ENCODE measurements at places on chromosomes 3 and 15.

DNA sequence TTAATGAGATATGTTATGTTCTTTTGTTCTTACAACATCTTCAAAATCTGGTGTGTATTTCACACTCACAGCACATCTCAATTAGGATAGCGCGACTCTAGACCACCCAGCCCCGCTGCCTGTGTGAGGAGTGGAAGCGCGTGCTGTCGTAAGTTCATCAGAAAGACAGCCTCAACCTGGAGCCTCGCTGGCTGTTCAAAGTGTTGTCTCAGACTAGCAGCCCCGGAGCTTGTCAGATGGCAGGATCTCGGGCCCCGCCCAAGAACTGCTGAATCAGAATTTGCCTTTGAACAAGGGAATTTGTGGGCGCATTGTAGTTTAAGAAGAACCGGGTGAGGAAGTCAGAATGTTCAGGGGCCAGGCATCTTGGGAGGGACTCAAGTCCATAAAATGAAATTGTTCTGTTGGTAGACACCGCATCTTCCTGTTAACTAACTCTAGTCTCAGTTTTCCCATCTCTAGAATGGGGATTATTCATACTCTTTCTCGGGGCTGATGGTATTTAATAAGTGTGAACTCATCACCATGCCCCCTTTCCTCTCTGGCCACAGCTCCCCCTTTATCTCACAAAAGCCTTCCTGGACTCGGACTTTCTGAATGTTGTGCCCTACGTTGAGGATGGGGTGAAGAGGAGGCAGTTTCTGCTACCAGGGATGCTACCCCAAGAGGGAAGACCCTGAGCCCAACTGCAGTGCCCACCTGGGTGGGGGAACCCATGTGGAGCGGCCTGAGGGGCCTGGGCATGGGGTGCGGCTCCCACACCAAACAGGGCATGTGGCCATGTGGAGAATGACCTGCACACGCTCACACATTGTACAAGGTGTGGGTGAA lies 40.4 kb downstream of the BHLHE40 start:
- no peak for DNase-seq

DNA sequence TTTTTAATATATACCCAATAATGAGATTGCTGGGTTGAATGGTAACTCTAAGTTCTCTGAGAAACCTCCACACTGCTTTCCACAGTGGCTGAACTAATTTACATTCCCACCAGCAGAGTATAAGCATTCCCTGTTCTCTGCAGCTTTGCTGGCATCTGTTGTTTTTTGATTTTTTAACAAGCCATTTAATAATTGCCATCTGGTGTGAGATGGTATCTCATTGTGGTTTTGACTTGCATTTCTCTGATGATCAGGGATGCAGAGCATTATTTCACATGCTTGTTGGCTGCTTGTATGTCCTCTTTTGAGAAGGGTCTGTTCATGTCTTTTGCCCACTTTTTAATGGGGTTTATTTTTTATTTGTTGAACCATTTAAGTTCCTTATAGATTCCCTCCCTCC lies 75.0 kb upstream of the EPHB3 start:
- peak; percentile 72 for DNase-seq

DNA sequence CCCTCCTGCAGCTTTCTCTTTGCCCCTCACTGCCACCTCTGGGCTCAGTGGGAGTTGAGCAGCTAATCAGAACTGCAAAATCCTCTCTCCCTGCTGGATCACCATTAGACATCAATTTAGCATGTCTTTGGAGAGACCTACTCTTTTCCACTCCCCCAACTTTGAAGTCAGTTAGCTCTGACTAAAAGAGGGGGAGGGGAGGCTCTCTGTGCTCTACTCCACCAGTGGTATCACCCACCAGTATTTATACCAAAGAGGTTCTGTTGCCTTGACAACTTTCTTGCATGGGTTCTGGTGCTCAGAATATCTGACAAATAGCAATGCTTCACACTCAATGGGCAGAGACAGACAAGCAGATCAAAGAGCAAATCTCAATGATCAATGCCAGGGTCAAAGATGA lies 146.2 kb upstream of the ROPN1 start:
- DNase-seq, result no peak

DNA sequence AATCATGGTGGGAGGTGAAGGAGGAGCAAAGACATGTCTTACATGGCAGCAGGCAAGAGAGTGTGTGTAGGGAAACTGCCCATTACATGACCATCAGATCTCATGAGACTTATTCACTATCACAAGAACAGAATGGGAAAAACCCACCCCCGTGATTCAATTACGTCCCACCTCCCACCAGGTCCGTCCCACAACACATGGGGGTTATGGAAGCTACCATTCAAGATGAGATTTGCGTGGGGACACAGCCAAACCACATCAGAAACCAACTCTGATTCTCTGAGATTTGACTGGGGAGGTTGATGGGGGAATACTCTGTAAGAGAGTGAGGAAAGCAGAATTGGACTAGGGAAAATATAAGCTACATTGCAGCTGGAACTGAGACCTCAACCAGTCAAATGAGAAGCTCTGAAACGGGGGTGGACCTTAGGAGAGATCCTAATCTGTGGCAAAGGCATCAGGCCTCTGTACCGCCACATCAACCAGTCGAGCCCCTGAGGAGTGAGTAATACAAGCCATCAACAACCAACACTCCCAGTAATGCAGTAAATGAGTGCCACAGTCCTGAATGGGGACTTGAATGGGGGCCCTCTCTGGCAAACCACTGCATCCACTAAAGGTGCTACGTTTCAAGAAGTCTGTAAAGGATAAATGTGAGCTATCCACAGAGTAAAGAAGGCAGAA lies 207.9 kb upstream of the GADL1 start:
- no peak for DNase-seq

- DNase-seq, result no peak
These were observed 1.9 kb downstream of the DAG1 start for GRCh38 chr3:49471856-49472495.

All from NCI-H2171 (cell line).